ENCODE measurements at places on chromosomes 2 and 18.

GRCh38 chr2:116585669-116586327, 1228.7 kb upstream of the DDX18 start:
- no peak for DNase-seq

- DNase-seq = no peak
These were observed 240.3 kb downstream of the VAPA start for GRCh38 chr18:10153924-10154752.

DNA sequence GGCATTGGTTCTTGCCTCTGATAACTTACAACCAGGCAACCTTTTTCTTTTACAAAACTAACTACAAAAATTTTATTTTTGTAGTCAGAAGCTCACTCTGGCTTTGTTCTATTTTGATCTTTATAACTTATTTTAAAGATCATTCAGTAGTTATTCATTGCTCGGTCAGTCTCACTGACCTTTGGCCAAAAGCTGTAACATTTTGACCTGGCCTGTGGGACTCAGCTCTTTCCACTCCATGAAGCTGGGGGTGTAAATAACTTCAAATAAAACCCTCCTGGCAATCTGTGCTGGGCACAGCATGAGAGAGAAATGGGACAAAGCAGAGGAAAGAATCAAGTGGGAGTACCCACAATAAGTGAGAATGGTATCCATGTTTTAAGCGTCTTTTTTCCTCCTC, 380.7 kb downstream of the SETBP1 start:
- DNase-seq = no peak

DNA sequence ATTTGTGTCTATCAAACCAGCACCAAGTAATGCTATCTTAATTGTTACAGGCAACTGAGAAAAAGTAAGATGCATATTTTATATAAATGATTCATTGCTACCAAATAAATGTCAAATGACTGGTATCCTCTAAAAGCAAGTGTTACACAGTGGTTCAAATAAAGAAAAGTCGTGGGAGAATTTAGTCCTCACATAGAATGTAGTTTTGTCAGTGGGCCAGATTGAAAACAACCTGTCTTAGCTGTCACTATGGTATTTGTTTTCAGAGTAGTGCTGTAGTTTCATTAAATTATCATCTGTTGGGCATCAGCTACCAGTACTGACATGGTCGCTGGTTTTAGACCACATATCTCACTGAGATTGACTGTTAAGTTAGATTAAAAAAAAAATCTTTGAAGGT, 10.2 kb upstream of the EIF2AK3 start:
- no peak for DNase-seq

- DNase-seq = no peak
These were observed 132.9 kb downstream of the FAM161A start for GRCh38 chr2:61720911-61721310.

DNA sequence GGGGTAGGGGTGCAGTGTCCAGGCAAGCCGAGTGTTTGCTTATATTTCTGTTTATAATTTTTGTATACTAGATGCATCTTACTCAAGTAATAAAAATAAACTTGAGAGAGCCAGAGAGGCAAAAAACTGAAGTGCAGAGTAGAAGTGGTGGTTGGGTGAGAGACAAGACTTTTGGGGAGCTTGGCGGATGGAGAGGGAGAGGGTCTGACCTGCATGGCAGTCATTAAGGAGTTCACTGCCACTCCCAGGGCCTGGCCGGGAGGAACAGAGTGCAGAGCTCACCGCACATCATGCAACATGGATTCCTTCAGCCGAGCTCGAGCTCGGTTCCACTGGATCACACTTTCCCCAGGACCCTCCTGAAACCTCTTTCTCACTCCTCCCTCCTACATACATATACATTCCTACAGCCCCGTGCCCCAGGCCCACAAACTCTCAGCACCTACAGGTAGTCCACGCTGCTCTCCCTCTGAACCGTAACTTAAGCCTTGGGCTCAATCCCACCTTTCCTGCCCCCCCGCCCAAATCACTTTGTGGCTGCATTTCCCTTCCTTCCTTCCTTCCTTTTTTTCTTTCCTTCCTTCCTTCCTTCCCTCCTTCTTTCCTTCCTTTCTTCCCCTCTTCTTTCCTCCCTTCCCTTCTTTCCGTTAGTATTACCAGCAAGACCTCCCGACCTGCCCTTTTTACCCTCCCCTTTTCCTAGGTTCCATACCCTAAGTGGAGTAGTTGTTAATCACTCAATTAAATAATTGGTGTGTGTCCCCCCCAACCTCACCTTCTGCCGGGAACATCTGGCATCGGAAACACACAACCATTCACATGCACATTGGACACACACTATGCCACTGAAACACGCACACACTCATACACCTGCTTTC, 37.1 kb upstream of the ATP6V1B1 start:
- no peak for DNase-seq

GRCh38 chr2:17558053-17558452, 17.6 kb downstream of the VSNL1 start:
- no peak for DNase-seq

- DNase-seq = no peak
These were observed 2.3 kb downstream of the VAPA start for GRCh38 chr18:9916077-9916639.

- no peak for DNase-seq
These were observed 839 bp upstream of the GPR148 start for GRCh38 chr2:130728007-130728454.

- no peak for DNase-seq
These were observed 90.9 kb downstream of the SP3 start for GRCh38 chr2:173874003-173874893.

- DNase-seq = no peak
These were observed 148.7 kb downstream of the RAPGEF4 start for GRCh38 chr2:172884336-172884735.

- DNase-seq = no peak
These were observed 292.4 kb downstream of the TRIB2 start for GRCh38 chr2:13009027-13009642.

- DNase-seq = no peak
These were observed 15.1 kb upstream of the FAM228A start for GRCh38 chr2:24159708-24160107.

- no peak for DNase-seq
These were observed 112.8 kb upstream of the NCK2 start for GRCh38 chr2:105631922-105632321.

GRCh38 chr2:167924556-167924955, 322.8 kb downstream of the STK39 start:
- DNase-seq = no peak

DNA sequence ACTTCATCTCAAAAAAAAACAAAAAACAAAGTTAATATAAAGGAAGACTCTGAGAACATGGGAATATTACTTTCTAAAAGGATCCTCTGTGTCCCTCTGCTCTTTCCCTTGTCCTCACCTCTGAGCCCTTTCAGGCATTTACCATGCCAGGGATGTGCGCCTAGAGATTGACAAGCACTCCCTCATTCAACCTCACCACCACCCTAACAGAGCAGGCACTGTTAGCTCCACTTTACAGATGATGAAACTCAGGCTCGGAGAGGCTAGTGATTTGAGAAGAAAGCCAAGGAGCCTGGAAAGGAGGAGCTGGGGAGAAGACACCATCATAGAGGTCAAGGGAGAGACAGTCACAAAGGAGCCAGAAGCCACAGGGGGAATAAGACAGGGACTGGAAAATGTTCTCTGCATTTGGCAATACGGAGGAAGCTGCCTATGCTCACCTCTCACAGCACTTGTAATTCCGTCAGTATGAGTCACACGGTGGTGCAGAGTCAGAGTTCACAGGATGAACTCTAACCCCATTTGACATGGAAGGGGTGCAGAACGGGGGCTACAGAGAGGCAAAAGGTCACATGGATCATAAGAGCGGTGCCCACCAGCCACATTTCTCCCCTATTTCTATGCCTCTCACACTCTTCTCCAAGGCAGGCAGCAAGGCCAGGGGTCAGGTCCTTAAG, 101.8 kb upstream of the NFU1 start:
- DNase-seq = no peak

DNA sequence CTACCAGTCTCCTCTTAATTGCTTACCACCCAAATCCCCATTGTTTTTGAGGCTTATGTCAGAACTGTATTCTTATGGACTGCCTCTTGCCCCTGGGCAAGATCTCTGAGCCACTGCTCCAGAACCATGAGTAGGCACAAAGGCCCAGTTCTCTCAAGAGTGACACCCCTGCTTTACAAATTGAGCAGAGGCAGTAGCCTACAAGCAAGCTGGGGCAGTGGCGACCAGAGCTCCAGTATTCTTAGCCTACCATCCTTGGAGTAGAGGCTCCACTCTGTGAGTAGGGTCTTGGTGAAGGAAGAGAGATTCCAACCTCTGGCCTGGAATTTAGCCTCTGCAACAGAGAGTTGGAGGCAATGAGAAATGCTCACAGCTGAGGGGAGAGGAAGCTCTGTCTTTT, 36.5 kb downstream of the WDR75 start:
- DNase-seq = no peak

GRCh38 chr2:137644731-137645130, 319.5 kb upstream of the HNMT start:
- no peak for DNase-seq

DNA sequence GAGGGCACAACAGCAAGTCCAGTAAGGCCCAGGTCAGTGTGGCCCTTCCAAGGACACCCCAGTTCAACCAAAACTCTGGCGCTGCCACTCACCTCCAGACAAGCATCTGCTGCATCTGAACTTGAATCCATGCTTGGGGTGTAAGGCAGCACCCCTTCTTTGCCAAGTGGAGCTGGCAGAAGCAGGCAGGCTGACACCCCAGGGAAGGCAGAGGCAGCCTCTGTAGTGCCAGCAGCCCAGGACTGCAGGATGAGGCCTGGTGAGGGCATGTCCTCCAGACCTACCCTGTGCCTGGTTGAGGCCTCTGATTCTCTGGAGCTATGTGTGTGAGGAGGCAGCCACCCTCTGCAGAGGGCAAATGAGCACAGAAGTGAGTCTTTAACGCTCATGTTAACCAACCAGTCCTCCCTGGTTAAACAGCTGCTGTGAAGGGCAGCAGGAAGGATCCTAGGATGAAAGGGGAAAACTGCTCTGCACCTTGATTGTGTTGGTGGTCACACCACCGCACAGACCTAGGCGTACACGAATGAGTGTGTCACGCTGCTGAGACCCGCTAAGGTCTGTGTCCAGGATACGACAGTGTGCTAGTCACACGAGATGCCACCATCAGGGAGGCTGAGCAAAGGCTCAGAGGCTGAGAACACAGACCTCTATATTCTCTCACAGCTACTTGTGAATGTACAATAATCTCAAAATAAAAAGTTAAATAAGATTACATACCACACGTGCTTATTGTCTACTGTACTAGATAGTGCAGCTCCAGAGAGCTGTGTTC, 2.2 kb downstream of the PARD6G start:
- no peak for DNase-seq

GRCh38 chr2:145861940-145862339, 1342.0 kb upstream of the ZEB2 start:
- DNase-seq = no peak

- no peak for DNase-seq
These were observed 14.6 kb downstream of the TEX51 start for GRCh38 chr2:126913329-126913728.

- DNase-seq = no peak
These were observed 26.3 kb upstream of the MOCOS start for GRCh38 chr18:36160959-36161371.

GRCh38 chr18:72541871-72542332, 2.2 kb downstream of the CBLN2 start:
- DNase-seq = no peak

- no peak for DNase-seq
These were observed 135.7 kb upstream of the NDUFV2 start for GRCh38 chr18:8966821-8967220.

- DNase-seq = no peak
These were observed 61.9 kb upstream of the ALPP start for GRCh38 chr2:232316461-232317330.

DNA sequence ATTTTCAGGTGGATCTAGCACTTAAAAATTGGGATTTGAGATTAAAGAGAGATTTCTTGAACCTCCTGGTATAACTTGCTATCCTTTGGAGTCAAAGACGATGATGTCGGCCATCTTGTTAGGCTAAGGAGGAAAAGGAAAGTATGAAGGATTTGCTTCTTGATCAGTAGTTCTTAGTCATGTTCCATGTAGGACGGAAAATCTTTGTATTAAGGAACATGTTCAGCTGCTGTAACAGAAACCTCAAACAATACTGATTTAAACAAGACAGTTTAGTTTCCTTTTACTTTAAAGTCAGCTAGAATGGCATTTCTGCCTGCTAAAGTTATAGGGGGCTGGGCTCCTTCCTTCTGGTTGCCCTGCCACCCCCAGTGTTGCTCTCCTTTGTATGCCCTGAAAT, 56.4 kb upstream of the MGAT5 start:
- DNase-seq = no peak

GRCh38 chr2:127231130-127231865, 11.2 kb upstream of the CYP27C1 start:
- no peak for DNase-seq

- no peak for DNase-seq
These were observed 38.2 kb upstream of the LYPD6B start for GRCh38 chr2:149000158-149000938.

DNA sequence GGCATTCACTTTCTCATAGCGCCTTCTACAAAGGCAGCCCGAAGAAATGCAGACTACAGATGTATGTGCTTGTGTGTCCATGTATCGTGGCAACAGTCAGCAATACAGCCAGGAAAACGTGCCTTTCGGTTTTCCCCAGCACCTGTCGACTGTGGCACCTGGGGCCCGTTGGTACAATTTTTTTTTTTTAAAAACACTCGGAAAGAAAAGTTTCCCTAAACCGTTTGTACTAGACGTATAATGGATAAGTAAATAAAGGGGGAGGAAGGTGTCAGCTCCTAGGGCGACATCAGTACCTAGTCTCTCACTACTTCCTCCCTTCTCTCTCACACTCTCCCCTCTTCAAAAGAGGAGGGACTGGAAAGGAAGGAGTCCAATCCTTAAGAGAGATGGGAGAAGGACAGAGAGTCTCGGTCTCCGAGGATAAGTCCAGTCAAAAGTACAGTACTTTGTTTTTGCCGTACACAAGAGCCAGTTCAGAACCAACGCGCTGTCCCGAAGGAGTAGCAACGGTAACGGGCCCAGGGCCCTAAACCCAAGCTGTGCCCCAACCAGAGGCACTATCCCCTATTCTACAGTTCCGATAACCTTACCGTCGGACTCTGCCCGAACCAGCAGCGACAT, 759 bp downstream of the PPP4R3B start:
- no peak for DNase-seq

GRCh38 chr18:73059280-73059679, 191.5 kb upstream of the NETO1 start:
- no peak for DNase-seq

- DNase-seq = no peak
These were observed 100.9 kb upstream of the SPHKAP start for GRCh38 chr2:228282376-228282775.

GRCh38 chr2:151098841-151099240, 162.8 kb downstream of the RBM43 start:
- DNase-seq = no peak

- no peak for DNase-seq
These were observed 443.6 kb downstream of the TDRD15 start for GRCh38 chr2:21567395-21567794.

GRCh38 chr2:123870881-123871276, 154.2 kb upstream of the CNTNAP5 start:
- no peak for DNase-seq

- DNase-seq = no peak
These were observed 99.9 kb upstream of the SLC38A11 start for GRCh38 chr2:165055082-165055851.
